ENCODE measurements at places on chromosomes 7 and 10. TPM values are rescaled to one million over a fixed set of nuclear protein-coding genes. Genes with fewer than 3 reads are reported as not detected.

The FIGNL1 gene
- 13.8 TPM for total RNA-seq

The DKK1 gene
- 0.64 TPM for total RNA-seq

The PLXNA4 gene
- 0.35 TPM for total RNA-seq

The TUBAL3 gene
- not detected for total RNA-seq

- DNase-seq, result no peak
Measured at GRCh38 chr7:77327067-77327931, 88.8 kb downstream of the GSAP start.

DNA sequence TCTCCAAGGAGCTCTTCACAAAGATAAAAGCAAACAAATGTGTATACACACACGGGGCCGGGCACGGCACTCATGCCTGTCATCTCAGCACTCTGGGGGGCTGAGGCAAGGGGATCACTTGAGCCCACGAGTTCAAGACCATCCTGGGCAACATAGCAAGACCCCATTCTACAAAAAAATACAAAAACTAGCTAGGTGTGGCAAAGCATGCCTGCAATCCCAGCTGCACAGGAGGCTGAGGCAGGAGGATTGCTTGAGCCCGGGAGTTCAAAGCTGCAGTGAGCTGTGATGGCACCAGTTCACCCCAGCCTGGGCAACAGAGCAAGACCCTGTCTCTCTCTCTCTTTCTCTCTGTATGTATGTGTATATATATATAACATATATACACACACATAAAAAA lies 22.3 kb downstream of the TTYH3 start:
- no peak for DNase-seq

GRCh38 chr10:21363731-21364104 lies 161.8 kb downstream of the SKIDA1 start:
- no peak for DNase-seq

- DNase-seq, result no peak
Measured at GRCh38 chr10:51227897-51228713, 153.8 kb downstream of the PRKG1 start.

GRCh38 chr10:87983716-87984115 lies 120.3 kb downstream of the PTEN start:
- no peak for DNase-seq

GRCh38 chr10:48358162-48358561 lies 51.7 kb downstream of the MAPK8 start:
- no peak for DNase-seq

DNA sequence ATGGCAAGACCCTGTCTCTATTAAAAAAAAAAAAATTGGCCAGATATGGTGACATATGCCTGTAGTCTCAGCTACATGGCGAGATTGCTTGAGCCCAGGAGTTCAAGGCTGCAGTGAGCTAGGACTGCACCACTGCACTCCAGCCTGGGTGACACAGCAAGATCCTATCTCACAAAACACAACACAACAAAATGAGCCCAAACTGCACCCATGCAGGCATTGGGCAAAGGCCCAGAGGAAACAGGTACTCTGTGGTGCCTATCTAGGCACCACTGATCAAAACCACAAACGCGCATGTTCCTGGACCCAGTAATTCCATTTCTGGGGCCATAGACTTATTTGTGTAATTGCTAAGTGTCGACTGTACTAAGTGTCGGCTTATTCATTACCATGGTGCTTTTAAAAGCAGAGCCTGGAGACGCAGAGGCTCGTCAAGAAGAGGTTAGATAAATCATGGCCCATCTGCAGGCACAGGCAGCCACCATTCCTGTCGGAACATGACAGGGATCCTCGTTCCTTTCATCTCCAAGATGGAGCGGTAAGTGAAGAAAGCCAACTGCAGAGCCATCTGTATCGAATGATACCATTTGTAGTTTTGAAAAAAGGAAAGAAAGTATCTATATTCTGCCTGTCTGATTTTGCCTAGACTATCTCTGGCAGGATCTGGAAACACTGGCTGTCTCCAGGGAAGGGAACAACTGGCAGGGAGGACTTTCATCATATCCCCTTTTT lies 160.4 kb upstream of the RHEB start:
- no peak for DNase-seq

DNA sequence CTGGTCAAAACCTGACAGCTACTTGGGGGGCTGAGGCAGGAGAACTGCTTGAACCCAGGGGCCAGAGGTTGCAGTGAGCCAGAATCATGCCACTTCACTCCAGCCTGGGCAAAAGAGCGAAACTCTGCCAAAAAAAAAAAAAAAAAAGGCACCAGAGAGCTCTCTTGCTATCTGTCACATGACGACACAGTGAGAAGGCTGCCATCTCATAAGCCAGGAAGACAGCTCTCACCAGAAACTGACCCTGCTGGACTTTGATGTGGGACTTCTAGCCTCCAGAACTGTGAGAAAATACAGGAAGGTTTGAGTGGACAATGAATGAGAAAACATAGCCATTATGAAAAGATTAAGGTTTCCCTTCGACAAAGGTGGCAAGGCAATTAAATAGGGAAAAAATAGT lies 51.1 kb upstream of the KCNIP2 start:
- no peak for DNase-seq

Data from H9 (cell line).